ENCODE measurements at places on chromosomes 1 and 21.
A peak's percentile ranks its signal among the peaks of the same experiment; 100 is the strongest.

DNA sequence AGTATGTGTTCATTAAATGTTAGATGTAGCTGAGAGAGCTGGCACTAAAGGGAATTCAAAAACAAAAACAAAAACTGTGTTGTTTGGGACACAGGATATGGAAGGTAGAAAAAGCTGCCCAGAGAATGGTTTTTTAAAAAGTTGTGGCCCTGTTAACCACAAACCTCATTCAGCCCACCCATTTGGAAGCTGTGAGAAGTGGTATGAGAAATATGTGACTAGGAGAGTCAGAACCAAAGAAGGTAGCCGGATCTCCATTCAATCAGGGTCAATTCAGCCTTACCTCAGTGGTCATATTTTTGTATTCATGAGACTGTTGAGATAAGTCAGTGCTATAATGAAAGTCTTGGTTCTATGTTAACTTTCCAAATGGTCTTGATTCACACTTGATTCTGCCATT is 29.8 kb upstream of the CACYBP start:
- no peak for DNase-seq

DNA sequence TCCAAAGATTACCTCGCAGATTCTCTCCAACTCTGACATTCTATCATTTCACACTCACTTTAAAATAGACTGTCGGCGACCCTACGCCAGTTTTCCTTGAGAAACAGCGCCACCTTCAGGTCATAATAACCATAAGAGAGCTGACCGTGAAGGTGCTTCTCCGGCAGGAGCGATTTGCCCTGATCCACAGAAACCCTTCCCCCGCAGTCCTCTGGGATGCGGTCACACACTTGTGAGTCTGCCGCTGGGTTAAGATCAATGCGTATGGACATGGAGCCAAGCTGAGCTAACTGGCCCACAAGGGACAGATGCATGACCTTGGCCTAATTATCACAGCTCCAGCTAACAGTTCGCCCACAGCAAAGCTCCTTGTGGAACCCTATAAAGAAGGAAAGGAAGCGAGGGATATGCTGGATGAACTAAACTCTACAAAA is 32.8 kb upstream of the IFNAR2 start:
- peak; percentile 38 for DNase-seq

DNA sequence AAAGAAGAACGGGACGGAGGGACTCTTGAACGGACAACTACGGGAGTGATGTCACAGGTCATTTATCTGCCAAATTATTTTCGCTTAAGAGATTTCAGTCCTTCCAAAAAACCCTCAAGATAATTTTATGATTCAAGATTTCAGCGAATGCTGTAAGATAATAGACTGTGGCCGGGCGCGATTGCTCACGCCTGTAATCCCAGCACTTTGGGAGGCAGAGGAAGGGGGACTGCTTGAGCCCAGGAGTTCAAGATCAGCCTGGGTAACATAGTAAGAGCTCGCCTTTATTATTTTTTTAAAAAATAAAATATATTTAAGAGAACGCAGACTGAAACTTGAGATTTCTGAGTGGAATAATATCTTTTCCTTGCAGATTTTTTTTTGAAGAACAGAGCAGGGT is 609 bp downstream of the RWDD2B start:
- DNase-seq: no peak

GRCh38 chr21:8992731-8993174 is 1528.6 kb upstream of the TPTE start:
- DNase-seq: no peak

DNA sequence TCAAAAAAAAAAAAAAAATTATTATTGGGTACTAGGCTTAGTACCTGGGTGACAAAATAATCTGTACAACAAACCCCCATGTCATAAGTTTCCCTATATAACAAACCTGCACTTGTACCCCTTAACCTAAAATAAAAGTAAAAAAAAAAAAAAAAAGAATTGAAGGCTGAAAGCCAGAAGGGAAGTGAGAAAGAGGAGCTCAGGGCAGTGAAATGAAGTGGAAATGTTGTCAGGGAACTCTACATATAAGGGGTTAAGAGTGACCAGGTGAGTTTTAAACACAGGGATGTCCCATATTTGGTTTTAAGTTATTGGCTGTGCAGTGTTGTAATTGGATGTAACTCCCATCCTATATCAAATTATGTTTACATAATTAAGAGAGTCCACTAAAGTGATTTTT is 85.7 kb upstream of the ABCD3 start:
- DNase-seq: no peak

DNA sequence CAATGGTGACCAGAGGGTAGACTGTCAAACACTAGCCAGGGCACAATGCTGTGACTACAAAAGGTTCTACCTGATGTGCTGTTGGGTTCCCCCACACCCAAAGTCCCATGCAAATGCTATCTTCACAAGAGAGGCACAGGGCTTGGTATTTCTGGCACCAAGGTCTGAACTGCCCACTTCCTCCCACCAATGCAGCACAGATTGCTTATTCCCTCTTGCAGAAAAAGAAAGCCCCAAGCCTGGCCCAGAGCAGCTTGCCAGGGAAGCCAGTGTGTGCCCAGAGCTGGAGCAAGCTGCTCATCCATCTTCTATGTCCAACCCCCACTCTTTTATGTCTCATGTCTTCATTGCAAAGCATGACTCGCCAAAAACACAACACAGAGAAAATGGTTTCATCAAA is 149.4 kb upstream of the CAMK1G start:
- no peak for DNase-seq

- no peak for DNase-seq
Observed at GRCh38 chr1:3219791-3220467, 150.9 kb downstream of the PRDM16 start.

GRCh38 chr1:26254404-26254803 is 20.4 kb downstream of the CEP85 start:
- no peak for DNase-seq

DNA sequence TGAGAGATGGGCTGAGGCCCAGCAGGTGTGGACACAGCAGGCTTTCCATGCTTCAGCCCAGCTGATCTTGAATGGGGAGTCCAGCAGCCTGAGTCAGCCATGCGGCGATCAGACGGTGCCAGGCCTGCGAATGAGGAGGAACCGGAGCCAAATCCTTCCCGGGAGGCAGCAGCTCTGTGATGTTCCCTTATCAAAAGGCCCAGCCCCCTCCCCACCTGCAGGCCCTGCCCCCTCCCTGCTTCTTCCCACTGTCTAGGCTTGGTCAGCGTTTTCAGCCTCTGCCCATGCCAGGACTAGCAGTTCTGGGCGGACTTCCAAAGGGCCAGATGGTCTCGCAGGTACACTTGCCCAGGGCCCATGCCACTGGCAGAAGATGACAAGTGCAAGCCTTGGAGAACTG is 253.8 kb downstream of the KAZN start:
- no peak for DNase-seq

DNA sequence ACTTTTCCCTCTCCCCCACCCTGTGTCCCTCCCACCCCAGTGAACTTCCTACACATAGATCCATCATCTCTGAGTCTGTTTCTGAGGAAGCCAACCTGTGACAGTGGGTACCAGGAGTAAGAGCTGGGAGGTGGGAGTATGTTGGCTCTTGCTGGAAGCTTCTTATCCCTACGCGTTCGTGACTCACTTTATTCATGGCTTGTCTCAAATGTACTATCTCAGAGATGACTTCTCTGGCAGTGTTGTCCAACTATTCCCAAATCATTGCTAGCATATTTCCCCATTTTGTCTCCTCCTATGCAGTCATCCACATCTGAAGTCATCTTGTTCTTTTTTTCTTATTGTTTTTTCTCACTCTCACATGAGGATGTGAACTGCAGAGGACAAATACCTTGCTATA is 88.0 kb downstream of the HIVEP3 start:
- no peak for DNase-seq

- no peak for DNase-seq
Observed at GRCh38 chr1:15008783-15009729, 144.5 kb upstream of the TMEM51 start.

GRCh38 chr1:204499511-204500468 is 5.2 kb upstream of the PIK3C2B start:
- DNase-seq: no peak

- DNase-seq: no peak
Observed at GRCh38 chr1:165443539-165444311, 1.2 kb downstream of the RXRG start.

DNA sequence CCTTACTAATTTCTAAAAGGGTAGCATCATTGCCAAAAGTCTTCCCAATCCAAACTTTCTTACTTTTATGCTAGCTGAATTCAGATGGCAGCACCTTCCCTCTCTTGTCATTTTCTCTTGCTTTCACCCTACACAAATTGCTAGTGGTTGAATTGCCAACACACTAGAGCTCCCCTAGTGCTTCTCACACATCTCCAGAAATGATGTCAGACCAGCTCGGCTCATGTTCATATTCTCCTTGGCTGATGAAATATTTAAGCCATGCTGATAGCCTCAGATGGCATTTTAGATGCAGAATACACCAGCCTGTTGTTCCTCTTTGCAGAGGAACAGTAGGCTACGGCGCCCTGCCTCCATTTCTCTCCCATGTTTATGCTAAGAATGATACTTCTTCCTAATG is 256.9 kb downstream of the PTBP2 start:
- no peak for DNase-seq

- DNase-seq: no peak
Observed at GRCh38 chr1:91791691-91792488, 94.1 kb downstream of the TGFBR3 start.

- no peak for DNase-seq
Observed at GRCh38 chr1:184553845-184554244, 167.0 kb downstream of the C1orf21 start.

- DNase-seq: no peak
Observed at GRCh38 chr1:212970085-212970484, 19.7 kb downstream of the VASH2 start.

GRCh38 chr1:89681045-89681729 is 48.3 kb downstream of the LRRC8C start:
- DNase-seq: no peak

DNA sequence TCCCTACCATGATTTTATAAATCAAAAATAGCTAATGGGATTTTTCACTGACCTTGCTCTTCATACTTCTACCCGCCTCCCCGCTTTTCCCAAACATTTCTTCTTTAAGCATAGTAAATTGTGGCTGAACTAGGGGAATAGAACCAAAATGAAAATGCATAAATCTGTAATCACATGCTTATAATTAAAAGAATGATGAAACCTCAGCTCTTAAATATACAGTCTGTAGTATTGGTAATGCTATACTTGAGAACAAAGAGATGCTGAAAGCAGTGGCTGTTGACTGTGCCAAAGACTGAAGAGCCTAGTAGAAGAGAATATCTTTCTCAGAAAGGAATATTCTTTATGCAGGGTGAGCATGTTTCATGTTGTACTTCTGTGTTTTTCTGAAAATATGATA is 249.1 kb downstream of the GREM2 start:
- no peak for DNase-seq

DNA sequence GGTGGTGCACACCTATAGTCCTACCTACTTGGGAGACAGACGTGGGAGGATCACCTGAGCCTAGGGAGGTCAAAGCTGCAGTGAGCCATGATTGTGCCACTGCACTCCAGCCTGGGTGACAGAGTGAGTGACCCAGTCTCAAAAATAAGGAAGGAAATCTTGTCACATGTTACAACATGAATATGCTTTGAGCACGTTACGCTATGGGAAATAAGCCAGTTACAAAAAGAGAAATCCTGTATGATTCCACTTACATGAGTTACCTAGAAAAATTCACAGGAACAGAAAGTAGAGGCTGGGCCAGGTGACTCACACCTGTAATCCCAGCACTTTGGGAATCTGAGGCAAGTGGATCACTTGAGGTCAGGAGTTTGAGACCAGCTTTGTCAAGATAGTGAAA is 6.7 kb upstream of the PADI6 start:
- no peak for DNase-seq

GRCh38 chr1:183226361-183226760 is 40.3 kb downstream of the LAMC2 start:
- no peak for DNase-seq

DNA sequence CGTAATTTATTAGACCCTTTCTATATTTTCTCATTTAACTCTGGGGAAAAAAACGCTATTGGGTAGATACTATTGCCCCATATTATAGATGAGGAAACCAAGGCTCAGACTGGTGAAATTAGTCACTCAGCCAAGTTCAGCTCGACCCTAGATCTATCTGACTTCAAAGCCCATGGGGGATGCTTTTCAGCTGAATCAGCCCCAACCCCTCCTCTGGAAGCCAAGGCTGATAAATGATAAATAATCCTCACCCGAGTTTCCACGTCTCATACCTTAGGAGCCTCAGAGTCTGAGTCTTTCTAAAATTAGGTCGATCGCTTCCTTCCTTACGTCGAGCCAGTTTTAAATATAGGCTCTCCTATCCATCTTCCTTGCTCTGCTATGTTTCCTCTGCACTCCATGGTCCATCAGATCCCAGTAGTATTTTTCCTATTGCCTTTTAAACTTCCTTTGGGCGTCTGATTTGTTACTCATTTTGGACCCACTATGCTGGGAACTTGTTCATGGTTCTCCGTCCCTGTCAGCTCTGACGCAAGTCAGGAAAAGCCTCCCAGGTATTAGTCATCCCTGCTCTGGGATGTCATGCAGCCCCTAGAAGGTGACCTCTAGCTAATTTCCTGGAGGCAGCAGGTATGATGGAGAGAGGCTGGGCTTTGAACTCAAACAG is 122.8 kb downstream of the PLPP3 start:
- no peak for DNase-seq

- no peak for DNase-seq
Observed at GRCh38 chr1:185077374-185077773, 32.0 kb downstream of the RNF2 start.

DNA sequence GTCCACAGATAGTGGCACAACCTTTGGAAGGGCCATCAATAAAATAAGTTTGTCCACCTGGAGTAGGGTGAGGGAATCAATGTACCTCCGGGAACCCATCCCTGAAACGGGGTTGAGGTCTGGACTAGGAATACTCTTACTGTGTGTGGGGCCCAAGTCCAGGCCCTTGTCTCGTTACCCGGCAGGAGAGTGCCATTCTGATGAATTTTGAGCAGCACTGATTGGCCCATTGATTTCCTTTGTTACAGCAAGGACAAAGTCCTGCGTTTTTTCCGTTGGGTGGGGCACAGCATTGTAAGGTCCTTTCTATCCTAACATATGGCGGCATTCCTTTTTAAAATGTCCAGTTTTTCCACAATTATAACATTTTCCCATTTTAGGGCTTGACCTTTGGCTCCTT is 75.2 kb downstream of the AXDND1 start:
- DNase-seq: no peak

DNA sequence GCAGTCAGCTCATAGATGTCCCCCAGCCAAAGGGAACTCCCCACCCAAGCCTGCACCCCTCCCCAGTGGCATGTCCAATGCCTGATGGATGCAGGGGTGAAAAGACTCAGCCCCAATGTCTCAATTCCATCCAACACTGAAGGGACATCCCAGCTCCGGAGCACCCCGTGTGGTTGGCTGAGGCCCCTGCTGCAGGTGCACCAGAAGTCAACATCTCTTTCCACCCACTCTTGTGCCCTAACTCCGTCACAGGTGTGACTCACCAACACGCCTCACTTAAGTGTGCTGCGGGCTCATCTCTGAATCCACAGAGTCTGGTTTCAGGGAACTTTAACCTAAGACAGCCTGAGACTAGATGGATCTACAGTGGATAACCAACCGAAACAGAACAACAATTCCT is 40.9 kb upstream of the ZBTB18 start:
- peak; percentile 35 for DNase-seq
